RKO (cell line): ENCODE measurements at places on chromosomes 16 and 17.

GRCh38 chr16:4010225-4011158, 105.8 kb downstream of the ADCY9 start:
- DNase-seq, result no peak

- no peak for DNase-seq
These were observed 130.8 kb upstream of the IRX3 start for GRCh38 chr16:54417384-54417783.

DNA sequence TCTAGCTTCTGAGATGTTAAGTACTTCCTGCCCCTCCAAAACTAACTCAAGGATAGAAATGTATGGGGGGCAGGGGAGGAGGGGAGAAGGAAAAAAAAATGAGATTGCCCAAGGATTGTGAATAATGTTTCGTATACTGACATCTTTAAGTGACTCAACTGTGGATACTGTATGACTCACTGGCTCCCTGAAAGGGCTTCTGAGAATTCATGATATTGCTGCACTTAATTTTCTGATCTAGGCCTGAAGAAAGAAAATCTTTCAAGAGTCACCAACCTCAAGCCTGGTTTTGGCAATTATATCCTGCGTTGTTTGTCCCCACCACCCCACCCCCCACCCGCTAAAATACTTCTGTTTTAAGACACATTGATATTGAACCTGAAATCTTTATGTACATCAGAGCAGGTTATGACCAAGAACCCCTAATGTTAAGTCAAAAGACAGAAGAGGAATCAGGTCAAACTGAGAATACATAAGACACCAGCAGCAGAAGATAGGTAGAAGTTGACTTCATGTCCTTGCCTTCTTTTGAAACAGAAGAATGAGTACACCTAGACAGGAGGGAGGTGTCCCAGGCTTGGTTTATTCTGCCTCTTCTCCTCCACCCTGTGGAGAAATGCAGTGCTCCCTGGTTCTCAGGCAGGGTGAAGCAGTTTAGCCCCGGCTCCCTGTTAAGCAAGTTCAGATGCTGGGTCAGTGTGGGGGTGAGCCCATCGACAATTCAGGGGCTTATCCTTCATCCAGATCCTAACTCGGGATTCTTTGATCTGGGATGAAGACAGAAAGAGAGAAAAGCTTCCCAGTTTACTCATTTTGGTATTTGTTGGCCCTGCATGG, 3.3 kb upstream of the FBXL20 start:
- DNase-seq, result peak; percentile 87

GRCh38 chr16:3065069-3065741, at the start of gene IL32:
Gene IL32, plus strand, starts transcription at chr16:3065640. Its CDS starts 172 bp downstream, at chr16:3065812.
- peak; percentile 66 for DNase-seq

DNA sequence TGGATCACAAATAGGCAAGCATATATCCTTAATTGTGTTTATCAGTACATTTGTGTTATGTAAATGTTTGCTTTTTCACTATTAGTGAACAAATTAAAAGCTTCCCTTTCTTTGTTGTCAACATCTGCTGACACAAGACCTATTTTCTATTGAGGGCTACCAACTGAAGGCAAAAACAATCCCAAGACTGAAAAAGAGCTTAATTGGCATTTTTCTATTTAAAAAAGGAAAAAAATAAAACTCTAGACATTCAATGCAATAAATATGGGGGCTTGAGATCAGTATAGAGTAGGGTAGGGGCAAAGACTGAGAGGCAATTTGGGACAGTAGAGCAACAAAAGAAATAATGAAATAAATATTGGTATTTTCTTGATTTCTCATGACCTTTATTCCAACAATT, 24.2 kb downstream of the OMG start:
- no peak for DNase-seq

- DNase-seq, result no peak
These were observed 1.9 kb downstream of the NTN3 start for GRCh38 chr16:2472885-2473445.

DNA sequence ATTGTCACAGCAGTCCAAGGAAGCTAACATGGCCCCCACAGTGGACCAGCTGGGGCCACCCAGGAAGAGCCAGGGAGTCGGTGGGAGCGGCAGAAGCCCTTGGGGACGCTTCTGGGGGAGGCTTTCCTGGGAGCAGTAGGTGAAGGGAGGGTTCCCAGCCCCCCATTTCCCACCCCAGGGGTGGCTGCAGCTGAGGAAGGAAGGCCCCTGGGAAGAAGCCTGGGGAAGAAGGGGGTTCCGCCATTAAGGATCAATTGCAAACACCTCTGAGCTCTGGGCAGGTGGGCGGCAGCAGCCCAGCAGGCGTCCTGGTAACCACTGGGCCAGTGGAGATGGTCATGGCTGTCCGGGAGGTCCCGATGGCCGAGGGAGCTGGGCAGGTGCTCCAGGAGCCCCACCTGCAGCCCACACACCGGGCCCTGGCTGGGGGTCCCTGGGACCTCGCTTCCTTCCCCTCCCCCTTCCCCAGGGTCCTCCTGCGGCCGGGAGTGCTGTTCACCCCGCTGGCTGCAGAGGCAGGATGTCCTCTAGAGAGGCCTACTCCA, 592 bp upstream of the PERCC1 start:
- DNase-seq, result no peak

DNA sequence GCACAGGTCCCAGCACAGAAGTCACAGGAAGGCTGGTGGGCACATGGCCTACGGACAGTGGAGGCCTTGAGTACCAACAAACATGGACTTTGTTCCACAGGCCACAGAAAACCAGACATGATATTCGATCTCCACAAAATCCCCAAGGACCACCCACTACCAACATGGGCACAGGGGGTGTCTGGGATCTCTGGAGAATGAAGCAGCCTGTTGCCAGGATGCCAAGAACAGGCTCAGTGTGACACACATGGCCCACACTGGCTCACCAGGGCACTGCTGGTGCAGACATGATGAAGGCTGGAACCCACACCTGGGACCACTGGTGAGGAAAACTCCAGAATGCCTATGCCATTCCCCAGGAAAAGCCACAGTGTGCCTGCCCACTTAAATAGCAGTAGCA, 120.2 kb downstream of the C16orf78 start:
- DNase-seq, result no peak

- no peak for DNase-seq
These were observed 23.4 kb downstream of the NDEL1 start for GRCh38 chr17:8459107-8459506.

DNA sequence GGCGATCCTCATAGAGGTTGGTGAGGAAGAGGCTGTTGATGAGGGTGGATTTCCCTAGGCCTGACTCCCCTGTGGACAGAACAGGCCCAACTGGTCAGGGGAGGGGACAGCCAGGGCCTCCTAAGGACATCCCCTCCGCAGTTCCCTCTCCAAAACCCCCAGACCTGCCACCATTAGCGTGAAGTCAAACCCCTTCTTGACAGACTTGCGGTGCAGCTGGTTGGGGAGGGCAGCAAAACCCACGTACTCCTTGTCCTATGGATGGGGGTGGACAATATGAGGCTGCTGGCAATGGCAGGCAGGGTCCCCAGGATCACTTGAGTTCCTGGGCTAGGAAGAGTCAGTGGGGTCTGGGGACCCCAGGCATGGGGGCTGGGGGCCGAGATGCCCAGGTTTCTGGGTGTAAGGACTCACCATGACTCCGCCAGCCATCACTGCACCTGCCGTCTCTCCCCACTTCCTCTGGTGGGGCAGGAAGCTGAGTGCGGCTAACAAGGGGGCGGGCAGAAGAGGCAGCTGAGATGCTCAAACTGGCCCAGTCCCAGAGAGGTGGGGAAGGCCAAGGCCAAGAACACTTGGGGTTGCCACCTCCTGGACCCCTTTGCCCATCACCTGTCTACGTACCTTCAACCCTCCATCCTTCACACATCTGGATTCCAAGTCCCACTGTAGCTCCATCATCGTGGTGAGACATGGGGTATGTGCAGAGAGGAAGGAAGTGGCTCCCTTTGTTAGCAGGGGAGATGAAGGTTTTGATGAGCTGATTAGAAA, at the start of gene SEPTIN1:
Gene SEPTIN1, minus strand, starts transcription at position 451 of the 771 bp plus-strand sequence. Its CDS starts 19 bp downstream, at position 432.
- no peak for DNase-seq

DNA sequence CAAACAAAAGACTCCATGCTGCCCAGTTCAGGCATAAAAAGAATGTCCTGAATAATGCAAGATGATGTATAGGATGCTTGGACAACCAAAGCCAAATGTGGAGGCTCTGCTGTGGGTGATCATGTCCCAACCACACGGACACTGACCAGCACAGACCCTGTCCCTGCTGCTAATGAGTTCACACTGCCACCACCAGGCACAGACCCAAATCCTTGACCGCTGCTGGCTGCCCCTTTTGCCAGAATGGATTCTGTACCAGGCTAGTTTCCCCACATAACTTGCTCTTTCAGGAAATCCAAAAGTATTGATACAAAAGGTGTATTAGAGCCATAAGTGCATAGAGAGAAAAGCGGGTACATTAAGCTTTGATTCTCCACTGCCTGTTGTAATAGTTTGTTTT, 60.9 kb downstream of the XYLT1 start:
- no peak for DNase-seq

DNA sequence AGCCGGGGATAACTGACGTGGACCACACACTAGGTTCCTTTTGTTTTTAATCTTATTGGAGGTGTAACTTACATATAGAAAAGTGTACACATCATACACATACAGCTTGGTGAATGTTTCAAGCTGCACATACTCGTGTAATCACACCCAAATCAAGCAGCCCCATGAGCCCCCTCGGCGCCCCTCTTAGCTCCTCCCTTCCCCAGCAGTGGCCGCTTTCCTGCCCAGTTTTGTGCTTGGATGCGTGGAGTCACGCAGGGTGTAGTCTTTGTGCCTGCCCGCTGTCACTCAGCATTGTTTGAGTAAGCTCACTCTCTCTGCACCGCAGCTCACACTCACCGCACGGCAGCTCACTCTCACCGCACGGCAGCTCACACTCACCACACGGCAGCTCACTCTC, 151.7 kb upstream of the CHMP6 start:
- no peak for DNase-seq

- DNase-seq, result no peak
These were observed 73.8 kb downstream of the SDR42E1 start for GRCh38 chr16:81937305-81938038.

DNA sequence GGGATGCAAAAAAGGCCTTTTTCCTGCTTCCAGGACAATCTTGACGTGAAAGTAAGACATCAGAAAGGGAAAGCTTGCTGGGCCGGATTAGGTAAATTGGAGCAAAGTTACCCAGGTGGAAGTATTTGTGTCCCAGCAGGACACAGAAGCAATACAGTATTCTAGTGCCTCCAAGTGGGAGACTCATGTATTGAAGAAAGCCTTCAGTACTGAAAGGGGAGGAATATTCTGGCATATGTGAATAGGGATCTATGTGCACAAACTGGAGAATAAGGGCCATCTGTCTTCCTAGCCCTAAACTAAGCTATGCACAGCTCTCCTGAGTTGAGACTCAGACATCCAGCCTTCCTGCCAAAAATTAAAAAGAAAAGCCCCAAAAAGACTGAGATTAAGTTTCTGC, 327.3 kb upstream of the CDH8 start:
- no peak for DNase-seq

GRCh38 chr16:22262460-22262859, 34.7 kb upstream of the POLR3E start:
- peak; percentile 29 for DNase-seq

GRCh38 chr16:81645266-81645694, 133.8 kb upstream of the PLCG2 start:
- no peak for DNase-seq

DNA sequence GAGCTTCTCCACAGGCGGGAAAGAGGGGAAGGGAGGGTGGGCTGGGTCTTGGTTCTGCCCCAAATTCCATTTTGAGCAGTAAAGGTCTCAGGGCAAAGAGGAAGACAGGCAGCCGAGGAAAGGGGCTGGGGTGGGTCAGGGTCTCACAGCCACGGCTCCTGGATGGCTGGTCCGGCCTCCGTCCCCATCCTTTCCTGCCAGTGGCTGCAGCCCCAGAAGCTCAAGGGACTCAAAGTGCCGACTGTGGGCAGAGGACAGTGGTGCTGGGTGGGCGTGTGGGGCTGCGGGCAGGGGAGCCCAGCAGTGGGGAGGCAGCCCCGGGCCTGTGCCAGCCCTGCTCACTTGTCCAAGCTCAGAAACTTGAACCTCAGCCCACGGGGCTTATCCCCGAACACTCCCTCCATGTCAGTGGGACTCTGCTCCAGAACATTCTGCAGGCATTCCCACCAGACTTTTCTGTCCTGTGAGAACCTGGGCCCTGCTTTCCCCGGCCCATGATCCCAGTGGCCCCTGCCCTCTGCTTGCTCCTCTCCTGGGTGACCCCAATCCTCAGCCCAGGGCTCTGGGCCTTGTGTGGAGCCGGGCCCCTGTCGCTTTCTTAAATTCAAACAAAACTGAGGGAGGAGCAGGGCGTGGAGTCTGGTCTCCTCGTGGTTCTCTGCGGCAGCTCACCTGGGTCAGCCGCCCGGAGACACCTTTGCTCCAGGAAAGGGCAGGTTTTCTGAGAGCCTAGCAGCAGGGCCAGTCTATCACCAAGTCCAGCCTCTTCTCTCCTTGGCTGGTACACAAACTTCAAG, 117.8 kb upstream of the METRNL start:
- DNase-seq, result no peak

DNA sequence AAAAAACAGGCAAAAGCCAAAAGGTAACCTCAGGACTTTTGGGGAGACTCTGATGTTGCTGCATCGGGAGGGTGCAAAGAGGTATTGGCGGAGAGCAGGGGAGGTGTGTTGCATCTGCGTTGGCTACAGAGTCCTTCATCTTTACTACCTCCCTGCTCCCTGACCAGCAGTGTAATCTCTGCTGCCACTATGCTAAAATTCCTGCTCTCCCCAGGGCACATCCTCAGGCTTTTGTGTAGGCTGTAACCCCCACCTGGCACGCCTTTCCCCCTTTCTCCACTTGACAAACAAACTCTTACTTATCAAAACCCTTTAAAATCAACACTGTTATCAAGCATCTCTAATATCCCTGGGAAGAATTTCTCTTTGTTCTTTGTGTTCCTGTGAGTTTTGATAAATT, 435.3 kb downstream of the HAPSTR1 start:
- no peak for DNase-seq

- no peak for DNase-seq
These were observed 6.7 kb downstream of the CBX8 start for GRCh38 chr17:79789943-79790804.

DNA sequence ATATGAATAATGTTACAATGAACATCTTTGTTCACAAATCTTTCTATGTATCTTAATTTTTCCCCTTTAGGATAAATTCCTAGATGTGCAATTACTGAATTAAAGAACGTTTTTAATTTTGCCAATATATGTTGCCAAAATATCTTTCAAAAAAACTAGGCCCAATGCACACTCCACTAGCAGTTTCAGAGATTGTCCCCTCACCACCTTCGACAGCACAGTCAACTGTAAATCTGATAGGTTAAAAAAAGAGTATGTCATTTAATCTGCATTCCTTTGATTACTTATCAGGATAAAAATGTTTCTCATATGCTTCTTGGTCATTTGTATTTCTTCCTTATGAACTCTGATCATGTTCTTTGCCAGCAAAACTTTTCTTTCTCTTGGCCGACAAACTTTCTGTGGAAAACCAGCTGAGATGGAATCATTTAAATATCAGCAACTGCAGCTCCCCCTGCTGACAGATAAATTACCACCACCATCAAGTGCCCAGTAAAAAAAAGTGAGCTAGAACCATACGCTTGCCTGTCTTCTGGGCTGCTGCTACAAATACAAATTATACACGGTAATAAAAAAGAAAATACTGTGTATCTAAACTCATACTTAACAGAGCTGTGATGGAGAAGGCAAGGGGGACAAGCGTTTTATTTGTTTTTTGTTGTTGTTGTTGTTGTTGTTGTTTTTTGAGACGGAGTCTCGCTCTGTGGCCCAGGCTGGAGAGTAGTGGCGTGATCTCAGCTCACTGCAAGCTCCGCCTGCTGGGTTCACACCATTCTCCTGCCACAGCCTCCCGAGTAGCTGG, 19.6 kb upstream of the KANSL1 start:
- peak; percentile 68 for DNase-seq
